ENCODE measurements at places on chromosomes 12 and 14.

DNA sequence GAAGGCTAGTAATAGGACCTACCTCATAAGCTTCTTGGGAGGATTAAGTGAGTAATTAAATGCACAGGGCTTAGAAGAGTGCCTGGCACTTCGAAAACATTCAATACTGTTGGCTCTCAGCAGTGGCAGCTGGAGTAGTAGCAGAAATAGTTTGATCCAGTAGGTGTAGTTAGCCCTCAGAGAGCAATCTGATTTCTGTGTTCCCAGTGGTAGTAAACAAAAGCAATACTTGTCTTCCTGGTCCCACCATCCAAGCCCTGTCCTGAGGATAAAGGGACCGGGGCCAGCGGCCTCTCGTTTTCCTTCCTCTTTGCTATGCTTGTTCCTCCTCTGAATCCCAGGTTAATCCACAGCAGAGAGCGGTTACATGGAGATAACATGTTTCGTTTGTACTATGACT lies 131.6 kb downstream of the SAMD4A start:
- no peak for DNase-seq

GRCh38 chr12:104049903-104050356 lies at the start of gene GLT8D2:
TSS of gene GLT8D2 (minus strand) at chr12:104050187. CDS start at chr12:104019648, 30,539 bp downstream.
- DNase-seq, result peak; percentile 34

DNA sequence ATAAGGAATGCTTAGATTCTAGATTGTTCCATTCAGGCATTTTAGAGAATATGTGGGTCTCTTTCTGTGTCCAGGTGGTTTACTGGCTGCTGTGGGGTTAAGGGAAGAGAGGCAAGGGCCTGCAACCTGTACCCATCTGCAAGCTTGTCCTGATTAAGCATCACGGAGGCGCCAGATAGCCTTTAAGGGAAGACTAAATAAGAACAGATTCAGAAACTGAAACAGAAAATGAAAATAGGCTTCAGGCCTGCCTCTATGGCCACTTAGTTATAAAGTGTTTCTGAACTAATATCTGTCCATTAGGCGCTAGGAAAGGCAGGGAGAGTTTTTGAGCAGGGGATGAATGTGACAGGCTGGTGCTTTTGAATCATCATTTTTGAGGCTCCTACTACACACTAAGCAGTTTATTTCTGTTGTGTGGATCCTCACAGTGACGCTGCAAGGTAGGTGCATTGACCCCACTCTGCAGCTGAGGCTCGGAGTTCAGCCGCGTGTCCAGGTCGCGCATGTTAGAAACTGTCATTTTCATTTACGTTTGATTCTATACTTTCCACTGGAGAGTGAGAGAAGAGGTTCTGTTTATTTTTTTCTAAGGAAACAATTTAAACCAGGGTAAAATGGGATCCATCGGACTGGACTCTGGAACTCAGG lies 47.4 kb downstream of the SLC6A12 start:
- DNase-seq, result no peak

GRCh38 chr12:57726151-57726883 lies 12.2 kb downstream of the AGAP2 start:
- DNase-seq, result peak; percentile 80

- DNase-seq, result no peak
These were observed 74.0 kb downstream of the TSPAN9 start for GRCh38 chr12:3150931-3151835.

DNA sequence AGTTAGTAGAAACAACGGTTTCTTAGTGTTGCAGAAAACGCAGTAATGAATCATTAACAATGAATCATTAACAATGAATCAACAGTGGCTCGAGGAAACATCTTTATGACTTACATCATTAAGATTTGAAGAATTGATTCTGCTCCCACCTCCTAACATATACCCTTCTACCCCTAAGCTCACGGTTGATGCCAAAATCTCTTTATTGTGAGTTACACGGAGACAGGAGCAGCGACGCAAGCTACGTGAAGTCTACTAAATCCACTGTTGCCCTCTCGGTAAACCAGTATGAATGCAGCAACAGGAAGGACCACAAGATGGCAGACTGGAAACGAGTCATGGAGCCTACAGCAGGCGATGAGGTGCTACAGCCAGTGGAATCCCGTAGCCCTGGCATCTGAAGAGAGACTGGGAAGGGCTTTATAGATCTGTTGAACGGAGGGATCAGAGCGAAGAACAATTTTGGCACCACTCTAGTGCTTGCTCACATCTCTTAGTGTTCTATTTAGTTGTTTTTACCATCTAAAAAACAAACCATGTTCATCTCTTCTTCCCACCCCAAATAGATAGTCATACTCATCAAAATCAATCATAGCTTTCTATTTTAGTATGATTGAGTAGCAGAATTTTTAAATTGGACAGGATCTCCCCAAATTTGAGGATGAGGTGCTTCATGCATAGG lies 332.7 kb downstream of the DUSP6 start:
- DNase-seq, result peak; percentile 78

GRCh38 chr12:108360057-108360456 lies 20.9 kb upstream of the CMKLR1 start:
- no peak for DNase-seq

GRCh38 chr14:77424862-77425261 lies 1.5 kb upstream of the NOXRED1 start:
- DNase-seq, result no peak

DNA sequence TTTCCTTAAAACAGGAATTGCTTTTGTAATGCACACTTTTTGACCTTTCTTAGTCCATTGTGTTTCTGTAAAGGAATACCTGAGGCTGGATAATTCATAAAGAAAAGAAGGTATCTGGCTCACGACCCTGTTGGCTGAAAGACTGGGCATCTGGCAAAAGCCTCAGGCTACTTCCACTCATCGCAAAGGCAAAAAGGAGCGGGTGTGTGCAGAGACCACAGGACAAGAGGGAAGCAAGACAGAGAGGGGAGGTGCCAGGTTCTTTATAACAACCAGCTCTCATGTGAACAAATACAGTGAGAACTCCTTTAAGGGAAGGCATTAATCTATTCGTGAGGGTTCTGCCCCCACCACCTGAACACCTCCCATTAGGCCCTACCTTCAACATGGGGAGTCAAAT lies 182.1 kb downstream of the C12orf50 start:
- DNase-seq, result no peak

GRCh38 chr12:104974626-104975290 lies 11.4 kb upstream of the NOPCHAP1 start:
- no peak for DNase-seq

DNA sequence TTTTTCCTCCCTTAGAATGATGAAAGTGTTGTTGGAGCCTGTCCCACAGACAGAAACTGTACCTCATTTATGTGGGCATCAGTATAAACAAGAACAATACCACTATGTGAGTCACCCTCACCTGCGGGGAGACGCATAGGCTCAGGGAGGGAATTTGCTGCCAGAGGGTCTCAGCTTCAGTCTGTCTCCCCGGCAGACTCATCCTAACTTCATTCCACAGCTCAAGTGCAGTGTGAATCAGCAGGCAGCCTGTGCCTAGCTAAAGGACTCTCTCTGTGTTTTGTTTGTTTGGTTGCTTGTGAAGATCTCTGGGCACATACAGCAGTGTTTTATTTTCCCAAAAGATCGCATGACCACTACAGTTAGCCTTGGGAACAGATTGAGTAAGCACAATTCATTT lies 98.9 kb downstream of the PRKCH start:
- DNase-seq, result no peak

DNA sequence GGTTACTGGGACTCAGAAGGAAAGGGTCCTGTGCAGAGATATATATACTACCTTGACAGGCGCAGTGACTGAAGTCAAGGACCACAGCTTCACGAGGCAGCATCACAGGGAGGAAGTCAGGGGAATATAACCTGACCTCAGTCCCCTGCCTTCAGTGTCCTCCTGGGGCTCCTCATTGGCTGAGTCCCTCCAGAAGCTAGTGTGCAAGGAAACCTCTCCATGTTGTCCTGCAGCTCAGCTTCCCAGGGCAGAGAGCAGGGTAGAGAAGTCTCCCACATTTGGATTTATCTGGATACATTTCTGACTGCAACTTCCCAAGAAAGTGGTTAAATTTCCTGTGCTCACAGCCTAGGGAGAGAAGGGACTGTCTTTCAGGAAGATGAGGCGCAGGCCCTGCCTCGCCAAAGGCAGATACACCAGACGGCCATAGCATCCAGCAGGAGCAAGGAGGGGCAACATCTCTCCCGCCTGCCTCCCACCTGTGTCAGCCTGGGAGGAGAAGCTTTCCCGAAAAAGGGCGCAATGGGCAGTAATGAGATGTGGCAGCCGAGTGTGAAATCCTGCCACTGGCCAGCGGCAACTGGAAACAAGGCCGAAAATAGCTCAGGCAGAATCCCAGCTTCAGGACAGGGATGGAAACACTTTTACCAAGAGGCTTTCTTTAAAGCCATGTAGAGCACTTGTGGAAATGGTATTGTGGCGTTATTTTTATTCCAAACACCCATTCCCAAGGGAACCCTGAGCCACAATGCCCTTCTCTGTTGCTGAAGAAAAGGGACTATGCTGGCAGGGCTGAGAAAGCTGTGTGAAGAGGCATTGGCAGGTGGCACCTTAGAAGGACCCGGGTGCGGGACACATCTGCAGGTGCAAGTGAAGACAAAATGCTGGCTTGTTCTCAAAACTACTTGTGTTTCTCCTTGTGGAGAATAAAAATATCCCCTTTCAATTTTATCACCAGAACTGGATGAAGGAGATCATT lies 54.9 kb upstream of the HIF1A start:
- no peak for DNase-seq

- DNase-seq, result no peak
These were observed 244.3 kb upstream of the NOVA1 start for GRCh38 chr14:26841920-26842741.

- DNase-seq, result no peak
These were observed 298.1 kb upstream of the FOXG1 start for GRCh38 chr14:28468191-28469151.

- no peak for DNase-seq
These were observed 2.5 kb downstream of the CCDC197 start for GRCh38 chr14:93999573-93999972.

- DNase-seq, result no peak
These were observed 12.2 kb upstream of the SPTSSA start for GRCh38 chr14:34474187-34474679.

- DNase-seq, result no peak
These were observed 213.1 kb downstream of the CHST11 start for GRCh38 chr12:104669851-104670337.

DNA sequence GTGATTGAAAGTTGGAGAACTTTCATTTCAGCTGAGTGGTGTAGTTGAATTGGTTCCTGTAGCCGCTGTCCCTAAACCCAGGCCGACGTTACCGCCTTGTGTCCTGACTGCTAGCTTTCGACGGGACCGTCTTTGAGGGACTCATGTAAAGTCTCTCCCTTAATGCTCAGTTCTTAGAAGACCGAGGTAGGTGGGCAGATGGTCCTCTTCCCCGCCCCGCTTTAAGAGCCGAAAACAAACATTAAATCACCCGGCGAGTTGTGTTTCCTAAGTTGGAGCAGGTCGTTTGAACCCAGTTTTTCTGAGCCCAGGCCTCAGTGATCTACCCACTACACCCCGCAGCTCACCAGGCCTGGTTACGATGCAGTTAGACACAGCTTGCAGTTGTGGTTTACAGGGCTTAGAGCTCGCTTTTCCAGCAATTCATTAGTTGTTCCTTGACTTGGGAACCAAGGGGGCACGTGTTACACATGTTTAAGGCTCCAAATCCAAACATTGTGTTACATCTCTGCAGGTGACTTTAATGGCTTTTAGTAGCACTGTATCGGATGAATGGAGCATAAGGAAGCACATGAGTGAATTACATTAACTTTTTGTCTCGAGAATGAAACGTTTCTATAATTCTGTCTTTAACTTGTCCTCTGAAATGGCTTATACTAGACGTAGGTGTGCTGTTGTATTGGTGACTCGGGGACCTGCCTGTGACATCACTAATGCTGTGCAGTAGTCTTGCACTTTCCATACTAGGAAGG lies 790 bp downstream of the NEDD1 start:
- DNase-seq, result peak; percentile 8

- DNase-seq, result no peak
These were observed 5.0 kb downstream of the PLEKHD1 start for GRCh38 chr14:69489495-69489894.

DNA sequence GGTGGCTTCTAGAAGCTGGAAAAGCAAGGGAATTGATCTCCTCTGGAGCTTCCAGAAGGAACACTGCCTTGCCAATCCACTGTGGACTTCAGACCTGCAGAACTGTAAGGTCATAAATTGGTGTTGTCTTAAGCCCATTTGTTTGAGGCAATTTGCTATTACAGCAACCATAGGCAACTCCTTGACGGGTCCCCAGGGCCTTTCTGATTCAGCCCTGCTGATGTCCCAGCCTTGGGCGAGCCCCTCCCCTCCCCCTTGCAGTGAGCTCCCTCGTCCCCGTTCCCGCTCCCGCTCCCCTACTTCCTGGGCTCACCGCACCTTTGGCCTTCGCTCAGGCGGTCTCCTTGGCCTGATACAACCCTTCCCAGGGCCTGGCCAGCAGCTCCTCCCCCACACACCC lies 18.9 kb upstream of the DIO3 start:
- no peak for DNase-seq

DNA sequence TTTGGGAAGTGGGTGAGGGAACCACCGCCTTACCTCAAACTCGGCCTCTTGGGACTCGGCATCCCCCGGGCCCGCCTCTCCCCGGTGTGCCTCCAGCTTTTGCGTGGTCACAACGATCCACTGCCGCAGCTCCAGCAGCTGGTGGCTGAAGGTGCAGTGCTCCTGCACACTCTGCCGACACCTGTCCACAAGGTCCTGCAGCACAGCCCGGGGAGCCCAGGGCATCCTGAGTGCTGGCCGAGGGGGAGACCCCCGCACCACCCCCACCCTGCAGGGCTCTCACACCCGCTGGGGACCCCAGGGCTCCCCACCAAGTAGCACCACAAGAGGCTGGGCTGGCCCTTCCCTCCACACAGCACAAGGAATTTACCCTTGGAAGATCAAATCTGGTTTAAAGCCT lies 76.6 kb downstream of the SYNE3 start:
- DNase-seq, result no peak

DNA sequence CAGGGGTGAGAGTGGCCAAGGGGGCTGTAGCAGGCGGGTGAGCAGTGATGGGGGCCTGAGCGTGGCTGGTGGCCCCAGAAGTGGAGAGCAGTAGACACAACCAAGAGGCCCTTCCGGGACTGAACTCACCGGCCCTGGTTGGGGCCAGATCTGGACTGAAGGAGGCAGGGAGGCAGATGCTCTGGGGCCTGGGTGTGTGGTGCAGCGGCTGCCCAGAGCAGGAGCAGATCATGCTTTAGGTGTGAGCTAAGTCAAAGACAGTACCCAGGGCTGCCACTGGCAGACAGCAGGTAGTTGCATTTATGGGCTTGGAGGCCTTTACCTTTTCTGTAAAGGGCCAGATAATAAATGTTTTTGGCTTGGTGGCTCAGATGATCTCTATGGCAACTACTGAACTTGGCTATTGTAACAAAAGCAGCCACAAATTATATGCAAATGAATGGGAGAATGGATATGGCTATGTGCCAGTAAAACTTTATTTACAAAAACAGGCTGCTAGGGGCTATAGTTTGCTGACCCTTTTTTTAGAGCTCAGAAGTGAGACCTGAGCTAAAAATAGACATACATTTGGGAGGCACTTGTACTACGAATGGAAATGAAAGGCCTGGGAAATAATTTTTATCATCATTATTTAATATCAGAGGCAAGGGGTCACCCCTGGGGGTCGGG lies 25.6 kb downstream of the SETD1B start:
- no peak for DNase-seq

Measured in neural crest cell (in vitro differentiated cells).